LoVo (cell line): ENCODE measurements at places on chromosomes 4 and X.

DNA sequence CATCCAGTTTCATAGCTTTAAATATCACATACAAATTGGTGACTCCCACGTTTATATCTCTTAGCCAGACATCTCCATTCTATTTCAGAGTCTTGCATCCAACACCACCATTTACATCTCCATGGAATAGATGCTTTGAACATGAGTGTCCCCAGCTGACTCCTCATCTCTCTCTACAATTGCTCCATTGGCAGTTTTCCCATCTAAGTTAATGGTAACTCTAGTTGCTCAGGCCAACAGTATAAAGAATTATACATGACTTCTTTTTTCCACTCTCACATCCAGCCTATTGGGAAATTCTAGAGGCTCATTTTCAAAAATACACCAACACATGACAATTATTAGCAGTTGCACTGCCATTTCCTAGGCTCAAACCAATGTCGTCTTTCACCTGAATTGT is 388.2 kb downstream of the STIM2 start:
- no peak for DNase-seq

DNA sequence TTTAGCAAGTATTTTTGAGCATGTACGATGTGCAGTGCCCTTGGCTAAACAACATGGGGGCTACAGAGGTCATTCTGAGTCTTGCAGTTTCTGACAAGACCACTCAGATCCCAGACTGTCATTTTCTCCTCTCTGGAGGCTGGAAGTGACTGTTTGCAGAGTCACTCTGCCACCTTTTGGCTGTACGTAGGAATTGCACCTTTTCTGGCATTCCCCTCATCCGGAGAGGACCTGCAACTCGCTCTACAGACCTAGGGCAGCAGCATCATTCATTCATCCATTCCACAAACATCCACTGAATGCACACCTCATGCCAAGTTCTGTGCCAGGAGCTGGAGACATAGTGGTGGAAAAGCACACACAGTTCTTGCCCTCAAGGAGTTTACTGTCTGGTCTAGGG is 160.4 kb upstream of the GPR101 start:
- DNase-seq: no peak

GRCh38 chr4:184361443-184361842 is 112.9 kb downstream of the IRF2 start:
- no peak for DNase-seq

DNA sequence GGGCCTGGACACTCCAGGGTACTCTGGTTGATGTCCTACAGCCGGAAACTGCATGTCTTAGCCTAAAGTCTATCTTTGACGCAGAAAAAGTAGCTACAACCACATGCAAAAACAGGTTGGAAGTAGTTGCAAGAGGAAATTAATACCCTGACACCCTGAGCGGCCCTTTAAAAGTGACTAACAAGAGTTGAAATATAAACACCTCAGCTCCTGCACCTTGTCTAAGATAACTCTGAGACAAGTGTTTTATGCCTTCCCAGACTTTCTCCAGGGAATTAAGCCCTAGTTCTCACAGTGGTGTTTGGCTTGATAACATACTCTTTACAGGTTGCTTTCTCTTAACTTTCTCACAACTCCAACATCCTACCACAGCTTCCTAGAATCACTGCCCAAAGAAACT is 943.1 kb downstream of the DMD start:
- no peak for DNase-seq

DNA sequence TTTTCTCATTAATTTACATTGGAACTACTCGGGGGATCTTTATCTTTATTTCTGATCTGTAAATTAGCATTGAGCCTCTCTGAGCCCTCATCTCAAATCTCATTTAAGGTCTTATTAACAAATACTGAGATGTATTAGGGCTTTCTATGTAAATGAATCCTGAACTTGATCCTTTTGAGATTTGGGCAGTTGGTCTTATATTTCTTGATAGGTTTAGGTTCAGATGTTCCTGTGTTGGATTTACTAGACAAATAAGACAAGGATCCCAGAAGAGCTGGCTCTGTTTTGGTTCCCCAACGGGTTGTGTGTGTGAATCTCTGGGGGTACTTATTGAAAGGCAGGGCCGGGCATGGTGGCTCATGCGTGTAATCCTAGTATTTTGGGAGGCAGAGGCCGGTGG is 36.1 kb downstream of the LONRF3 start:
- no peak for DNase-seq

GRCh38 chr4:150939530-150939929 is 75.6 kb downstream of the LRBA start:
- no peak for DNase-seq

DNA sequence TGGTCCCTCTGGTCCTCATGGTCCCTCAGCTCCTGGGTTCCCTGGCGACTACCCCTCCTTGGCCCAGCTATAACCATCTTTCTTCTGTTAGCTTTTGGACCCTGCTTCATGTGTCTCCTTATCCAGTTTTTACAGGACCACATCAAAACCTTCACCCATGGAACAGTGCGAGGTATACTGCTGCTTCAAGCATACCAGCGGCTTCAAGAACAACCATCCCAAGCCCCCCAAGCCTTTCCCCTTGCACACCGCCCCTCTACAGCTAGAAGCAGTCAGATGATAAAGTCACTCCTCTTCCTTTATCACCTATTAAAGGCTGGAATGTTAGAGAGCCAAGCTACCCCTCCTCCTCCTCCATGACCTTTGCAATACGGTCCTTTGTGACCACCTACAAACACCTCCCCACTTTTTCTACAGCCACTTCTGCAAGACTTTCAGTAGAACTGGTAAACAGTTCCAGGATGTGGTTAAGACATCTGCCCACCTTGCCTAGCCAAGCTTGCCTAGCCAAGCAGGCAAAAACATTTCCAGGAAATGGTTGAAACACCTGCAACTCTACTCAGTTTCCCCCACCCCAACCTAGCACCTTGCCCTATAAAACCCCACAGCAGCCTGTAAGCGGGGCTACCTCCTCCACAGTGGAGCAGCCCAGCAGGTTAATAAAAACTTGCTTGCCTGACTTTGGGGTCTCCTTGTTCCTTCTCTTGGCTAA is 125.7 kb downstream of the ZC4H2 start:
- no peak for DNase-seq

DNA sequence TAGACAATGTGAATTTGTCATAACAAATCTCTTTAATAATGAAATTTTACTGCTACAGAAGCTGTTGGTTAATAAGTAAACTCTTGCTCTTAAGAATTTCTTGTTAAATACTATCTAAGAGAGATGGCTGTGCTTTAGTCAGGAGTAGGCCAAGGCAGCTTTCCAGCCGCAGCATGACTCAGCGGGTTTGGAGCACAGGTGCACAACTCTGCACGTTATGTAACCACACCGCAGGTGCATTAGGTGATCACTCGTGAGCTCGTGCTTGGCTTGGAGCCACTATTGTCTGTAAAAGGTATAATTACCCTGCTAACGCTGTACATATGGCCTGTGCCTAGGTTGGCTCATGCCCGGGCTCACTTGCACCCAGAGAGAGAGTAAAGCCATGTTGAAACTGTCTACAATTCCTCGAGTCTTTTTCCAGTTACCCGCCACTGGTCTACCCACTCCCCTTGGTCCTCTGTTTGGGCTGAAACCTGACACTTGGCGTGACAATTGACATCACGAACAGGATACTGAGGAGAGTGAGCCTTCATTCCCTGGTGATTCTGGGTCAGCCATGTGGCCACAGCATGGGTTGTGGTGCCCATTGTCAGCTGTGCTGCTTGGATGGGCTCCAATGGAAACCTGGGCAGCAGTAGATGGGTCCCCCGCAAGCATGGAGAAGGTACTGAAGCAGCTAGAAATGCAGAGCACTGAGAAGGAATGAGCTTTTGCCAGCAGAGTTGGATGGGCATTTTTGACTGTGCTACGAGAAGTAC is 18.4 kb upstream of the ANAPC4 start:
- DNase-seq: no peak

- DNase-seq: no peak
Measured at GRCh38 chr4:87882861-87883260, 50.1 kb downstream of the MEPE start.

DNA sequence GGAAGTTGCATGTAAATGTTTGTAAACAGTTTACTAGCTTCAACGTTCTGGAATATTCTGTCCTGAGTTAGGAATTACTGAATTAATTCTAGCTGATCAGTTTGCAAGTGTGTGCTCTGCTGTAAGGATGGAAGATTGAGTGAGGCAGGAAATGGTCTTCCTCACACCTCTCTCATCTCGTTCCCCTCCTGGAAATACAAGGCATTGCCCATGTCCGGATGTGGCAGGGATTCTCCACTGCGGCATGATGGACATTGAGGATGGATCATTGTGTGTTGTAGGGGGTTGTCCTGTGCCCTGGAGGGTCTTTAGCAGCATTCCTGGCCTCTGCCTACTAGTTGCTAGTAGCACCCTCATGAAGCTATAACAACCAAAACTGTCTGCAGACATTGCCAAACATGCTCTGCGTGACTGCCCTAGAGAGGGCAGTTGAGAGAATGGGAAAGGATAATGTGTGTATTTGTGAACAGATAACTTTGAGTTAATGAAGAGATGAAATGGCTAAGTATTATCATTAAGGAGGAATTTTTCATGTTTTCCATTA is 12.6 kb downstream of the CA5B start:
- DNase-seq: no peak

- DNase-seq: no peak
Measured at GRCh38 chr4:4456351-4456750, 69.4 kb downstream of the NSG1 start.

DNA sequence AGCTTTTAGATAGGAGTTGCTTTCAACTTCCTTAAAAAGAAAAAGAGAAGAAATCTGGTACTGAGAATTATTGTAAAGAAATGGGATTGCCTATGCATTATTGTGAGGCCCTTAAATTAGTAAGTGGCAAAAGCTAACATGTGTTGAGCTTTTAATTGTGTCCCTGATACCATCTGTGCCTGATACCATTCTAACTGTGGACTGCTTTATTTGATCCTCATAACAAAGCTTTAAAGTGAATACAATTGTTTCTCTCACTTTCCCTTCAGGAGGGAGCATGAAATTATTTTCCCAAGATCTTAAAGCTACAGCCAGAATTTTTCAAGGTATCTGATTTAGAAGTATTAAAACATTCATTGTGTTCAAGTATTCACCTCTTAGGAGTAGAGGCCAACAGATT is 9.9 kb downstream of the KCTD8 start:
- DNase-seq: no peak

GRCh38 chrX:65508851-65509250 is 25.7 kb downstream of the LAS1L start:
- no peak for DNase-seq

DNA sequence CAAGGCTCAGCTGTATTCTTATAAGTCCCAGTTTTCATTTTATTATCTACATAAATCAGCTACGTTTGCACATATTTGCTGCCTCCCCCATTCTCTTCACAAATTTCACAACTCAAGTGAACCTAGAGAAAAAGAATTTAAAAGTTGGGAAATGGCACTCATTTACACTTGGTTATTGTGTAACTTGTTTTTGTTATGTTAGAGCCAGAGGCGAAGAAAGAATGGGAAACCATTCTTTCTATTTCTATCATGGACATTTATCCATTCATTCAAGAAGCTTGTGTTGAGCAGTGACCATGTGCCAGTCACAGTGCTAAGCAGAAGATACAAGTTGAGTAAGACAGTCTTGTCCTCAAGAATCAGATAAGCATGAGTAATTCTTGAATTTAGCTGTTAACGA is 13.5 kb downstream of the LIAS start:
- DNase-seq: no peak

DNA sequence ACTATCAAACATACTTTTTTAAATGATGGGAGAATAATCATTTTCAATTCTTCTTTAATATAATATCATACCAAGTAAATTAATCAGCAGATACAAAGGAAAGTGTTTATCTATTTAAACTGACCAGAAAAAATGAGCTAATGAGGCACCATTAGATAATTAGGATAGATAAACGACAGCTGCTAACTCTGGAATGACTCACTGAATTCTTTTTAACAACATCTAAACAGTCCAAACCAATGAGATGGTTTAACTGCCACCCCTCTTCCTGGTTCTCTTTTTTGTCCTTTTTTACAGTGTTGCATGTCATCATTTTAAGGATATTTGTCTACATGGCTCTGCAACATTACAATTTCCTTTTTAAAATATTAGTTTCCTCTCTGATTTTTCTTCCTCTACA is 41.6 kb downstream of the UNC5C start:
- no peak for DNase-seq

DNA sequence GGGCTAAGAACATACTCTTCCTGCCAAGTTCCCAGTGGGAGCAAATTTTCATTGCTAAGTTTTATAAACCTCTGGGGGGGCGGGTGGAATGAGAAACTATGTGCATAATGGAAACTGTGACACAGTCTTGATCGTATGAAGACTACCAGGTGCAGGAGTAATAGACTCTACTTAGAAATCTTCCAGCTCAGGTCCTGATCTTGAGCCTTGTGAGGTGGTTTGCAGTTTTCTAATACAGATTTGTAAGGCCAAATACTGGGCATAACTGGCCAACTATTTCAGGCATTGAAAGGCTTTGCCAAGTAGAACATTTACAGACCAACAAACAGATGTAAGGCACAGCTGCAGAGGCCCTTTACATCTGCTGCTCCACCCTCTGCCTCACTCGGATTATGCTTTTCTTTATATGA is 89.7 kb upstream of the CBR4 start:
- DNase-seq: no peak

GRCh38 chr4:134117392-134118183 is 84.0 kb downstream of the PABPC4L start:
- DNase-seq: no peak

- DNase-seq: no peak
Measured at GRCh38 chr4:165398570-165398969, 19.8 kb downstream of the CPE start.

GRCh38 chr4:2036866-2037265 is 22.3 kb upstream of the NAT8L start:
- DNase-seq: no peak

- DNase-seq: no peak
Measured at GRCh38 chr4:60042941-60043340, 1157.2 kb upstream of the ADGRL3 start.

GRCh38 chrX:20906571-20906970 is 467.6 kb upstream of the CNKSR2 start:
- DNase-seq: no peak

DNA sequence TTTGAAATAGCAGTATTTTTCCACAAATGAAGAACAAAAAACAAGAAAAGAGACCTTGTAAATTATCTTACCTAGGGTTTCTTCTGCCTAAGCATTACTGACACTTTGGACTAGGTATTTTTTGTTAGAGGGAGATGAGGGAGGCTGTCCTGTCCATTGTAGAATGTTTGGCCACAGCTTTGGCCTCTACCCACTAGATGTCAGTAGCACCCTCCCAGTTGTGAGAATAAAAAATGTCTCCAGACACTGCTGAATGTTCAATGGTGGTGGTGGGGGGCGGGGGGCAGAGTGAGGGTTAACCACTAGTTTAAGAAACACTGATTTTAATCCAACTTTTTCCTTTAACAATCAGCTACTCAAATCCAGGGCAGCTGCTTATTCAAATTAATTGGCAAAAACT is 25.8 kb downstream of the OTUD4 start:
- DNase-seq: no peak

DNA sequence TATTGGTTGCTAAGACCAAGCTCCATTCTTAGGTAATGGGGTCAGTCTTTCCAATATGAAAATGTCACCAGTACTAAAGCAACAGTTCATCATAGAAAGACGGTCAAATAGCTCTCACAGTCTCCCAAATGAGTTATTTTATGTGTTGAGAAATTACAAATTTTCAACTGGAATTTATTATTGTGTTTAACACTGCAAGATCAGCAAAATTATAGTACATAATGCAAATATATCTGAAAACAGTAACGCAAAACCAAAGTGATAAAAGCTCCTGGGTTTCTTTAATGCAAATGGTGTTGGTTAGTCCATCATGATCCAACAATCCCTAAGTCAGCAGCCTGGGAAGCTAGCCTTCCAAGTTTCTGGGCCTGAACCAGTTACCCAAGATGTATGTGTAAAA is 61.5 kb upstream of the EGFL6 start:
- DNase-seq: no peak

GRCh38 chr4:76211769-76212708 is 1.6 kb downstream of the SCARB2 start:
- no peak for DNase-seq
